ENCODE measurements at places on chromosomes 11 and 22. TPM values are rescaled to one million over a fixed set of nuclear protein-coding genes. Genes with fewer than 3 reads are reported as not detected.
A peak's percentile ranks its signal among the peaks of the same experiment; 100 is the strongest.

CCDC89 gene
- total RNA-seq: 0.47 TPM

CALCA gene
- 0.85 TPM for total RNA-seq

CCDC73 gene
- not detected for total RNA-seq

GPR83 gene
- total RNA-seq: not detected

CNTN5 gene
- not detected for total RNA-seq

PICALM gene
- 144 TPM for total RNA-seq

GRCh38 chr11:113334183-113334582 lies 19.8 kb downstream of the TTC12 start:
- DNase-seq: no peak

DNA sequence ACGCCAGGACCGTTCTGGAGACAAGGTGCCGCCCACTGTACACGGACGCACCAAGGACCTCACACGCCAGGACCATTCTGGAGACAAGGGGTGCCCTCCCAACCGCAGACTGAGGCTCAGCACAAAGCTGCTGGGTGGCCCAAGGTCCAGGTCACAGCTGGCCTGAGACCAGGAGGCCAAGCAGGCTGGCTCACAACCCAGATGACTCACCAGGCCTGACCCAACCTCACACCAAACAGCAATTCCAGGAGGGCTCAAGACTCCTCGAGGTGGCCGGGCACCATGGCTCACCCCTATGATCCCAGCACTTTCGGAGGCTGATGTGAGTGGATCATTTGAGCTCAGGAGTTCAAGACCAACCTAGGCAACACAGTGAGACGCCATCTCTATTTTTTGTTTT lies 14.8 kb downstream of the BRD1 start:
- DNase-seq: no peak

DNA sequence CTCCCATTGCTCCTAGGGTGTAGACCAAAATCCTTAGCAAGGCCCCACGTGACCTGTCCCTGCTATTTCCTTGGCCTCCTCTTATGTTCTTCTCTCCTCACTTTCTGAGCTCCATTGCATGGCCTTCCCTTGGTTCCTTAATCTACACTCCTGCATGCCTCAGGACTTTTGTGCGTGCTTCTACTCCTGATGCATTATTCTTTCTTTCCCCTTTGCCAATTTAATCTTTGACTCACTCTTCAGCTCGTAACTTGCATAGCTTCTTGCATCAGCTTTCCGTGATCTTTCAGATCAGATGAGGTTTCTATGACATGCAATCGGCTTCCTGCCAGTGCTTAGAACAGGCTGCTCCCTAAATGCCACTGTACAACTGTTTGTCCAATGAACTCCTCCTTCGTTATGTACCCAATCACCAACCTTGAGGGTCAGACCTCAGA lies 261.6 kb upstream of the CADM1 start:
- DNase-seq: no peak

DNA sequence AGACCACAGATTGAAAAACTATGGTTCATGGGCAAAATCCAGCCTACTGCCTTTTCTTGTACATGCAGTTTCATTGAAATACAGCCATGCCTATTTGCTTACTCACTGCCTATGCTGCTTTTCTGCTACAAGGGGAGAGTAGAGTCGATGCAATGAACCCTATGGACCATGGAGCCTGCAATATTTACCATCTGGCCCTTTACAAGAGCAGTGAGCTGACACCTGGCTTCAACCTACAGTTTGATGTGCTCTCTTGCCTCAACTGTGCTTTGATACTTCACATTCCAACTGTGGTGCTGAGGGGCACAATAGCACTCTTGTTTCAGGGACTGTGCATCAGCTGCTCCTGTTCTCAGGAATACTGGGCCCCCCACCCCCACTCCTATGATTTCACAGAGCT lies 239.5 kb upstream of the SORL1-AS1 start:
- DNase-seq: no peak

DNA sequence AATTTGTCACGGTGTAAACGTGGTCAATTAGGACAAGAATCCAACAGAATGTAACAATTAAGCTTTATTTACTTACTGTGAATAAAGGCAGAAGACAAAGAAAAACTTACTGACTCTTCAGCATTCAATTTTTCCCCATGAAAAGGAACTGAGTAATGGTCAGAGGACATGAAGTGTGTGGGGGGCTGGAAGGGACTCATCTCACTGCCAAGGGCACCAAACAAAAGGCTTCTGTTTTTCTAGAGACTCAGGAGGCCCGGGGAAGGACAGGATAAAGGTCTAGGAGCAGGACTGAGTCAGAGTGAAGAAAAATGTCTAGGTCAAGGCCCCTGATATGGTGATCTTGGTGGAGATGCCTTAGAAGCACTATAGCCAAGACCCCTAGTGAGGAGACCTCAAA lies 564.2 kb upstream of the ANO5 start:
- DNase-seq: no peak

GRCh38 chr22:32413719-32414118 lies 1.7 kb upstream of the RTCB start:
- no peak for DNase-seq

GRCh38 chr22:44550711-44551491 lies 52.9 kb upstream of the RTL6 start:
- DNase-seq: peak; percentile 69

GRCh38 chr11:119000906-119001305 lies 3.0 kb downstream of the CENATAC start:
- DNase-seq: no peak

DNA sequence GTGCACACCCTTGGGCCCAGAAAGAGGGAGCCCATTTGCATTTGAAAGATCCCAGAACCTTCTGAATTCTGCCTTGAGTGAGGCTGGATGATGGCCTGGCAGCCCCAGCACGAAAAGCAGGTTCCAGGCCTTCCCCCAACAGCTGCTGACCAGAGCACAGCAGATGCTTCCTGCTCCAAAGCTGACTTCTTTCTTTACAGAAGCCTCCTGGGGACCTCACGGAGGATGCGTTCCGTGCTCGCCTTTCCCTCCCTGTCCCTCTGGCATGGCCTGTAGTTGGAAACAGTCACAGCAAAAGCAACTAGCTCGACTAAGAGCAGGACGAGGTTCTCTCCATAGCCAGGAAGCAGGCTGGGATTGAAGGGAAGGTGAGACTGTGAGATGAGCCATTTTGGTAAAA lies 107.7 kb upstream of the B3GAT1 start:
- no peak for DNase-seq

GRCh38 chr11:120632579-120632978 lies 121.0 kb downstream of the GRIK4 start:
- no peak for DNase-seq

- DNase-seq: no peak
These were observed 336.1 kb downstream of the CTTN start for GRCh38 chr11:70734379-70734778.

- peak; percentile 58 for DNase-seq
These were observed 706 bp upstream of the SCYL1 start for GRCh38 chr11:65524014-65524740.

DNA sequence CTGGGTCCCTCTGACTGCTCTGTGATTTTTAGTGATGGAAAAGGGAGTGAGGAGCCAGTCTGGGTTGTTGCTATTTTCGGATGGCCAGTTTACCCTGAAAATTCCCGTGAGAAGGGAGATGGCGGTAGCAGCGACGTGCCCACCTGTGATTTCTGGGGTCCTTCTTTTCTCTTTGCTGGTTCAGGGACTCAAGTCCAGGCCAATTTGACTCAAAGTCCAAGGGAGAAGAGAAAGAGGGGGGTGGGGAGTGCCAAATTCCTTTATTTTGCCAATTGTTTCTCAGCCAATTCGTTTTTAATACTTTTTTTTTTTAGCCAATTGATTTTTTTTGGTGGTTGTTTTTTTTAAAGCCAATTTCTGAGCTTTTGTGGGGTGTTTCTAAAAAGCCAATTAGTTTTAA lies 6.9 kb downstream of the IGF2 start:
- DNase-seq: no peak

DNA sequence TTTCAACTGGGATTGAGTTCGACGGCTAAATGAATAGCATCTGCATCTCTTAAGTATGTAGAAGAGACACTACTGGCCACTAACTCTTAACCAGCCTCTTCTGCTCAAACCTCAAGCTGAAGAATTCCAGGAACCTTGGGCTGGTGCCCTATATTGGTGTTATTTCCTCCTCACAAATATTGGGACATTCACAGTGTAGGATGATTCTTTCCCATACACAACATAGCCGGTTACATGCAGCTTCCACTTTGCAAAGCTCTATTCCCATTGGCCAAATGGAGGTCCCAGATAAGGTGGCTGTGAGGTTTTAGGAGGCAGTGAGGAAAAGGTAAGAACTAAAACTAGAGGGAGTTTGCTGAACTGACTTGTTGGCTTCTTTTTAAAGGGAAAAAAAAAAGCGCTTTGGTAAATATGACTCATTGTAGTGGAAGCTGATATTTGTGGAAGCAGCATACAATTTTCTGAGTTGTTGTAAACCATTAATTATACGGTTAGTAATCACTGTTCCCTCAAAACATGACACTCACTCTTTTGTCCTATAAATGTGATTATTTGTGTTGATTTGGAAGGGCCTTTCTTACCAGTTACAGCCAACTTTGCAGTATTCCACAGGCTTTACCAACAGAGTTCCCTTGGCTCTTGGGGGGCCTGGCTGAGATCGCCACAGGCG lies 17.6 kb downstream of the C22orf31 start:
- no peak for DNase-seq

DNA sequence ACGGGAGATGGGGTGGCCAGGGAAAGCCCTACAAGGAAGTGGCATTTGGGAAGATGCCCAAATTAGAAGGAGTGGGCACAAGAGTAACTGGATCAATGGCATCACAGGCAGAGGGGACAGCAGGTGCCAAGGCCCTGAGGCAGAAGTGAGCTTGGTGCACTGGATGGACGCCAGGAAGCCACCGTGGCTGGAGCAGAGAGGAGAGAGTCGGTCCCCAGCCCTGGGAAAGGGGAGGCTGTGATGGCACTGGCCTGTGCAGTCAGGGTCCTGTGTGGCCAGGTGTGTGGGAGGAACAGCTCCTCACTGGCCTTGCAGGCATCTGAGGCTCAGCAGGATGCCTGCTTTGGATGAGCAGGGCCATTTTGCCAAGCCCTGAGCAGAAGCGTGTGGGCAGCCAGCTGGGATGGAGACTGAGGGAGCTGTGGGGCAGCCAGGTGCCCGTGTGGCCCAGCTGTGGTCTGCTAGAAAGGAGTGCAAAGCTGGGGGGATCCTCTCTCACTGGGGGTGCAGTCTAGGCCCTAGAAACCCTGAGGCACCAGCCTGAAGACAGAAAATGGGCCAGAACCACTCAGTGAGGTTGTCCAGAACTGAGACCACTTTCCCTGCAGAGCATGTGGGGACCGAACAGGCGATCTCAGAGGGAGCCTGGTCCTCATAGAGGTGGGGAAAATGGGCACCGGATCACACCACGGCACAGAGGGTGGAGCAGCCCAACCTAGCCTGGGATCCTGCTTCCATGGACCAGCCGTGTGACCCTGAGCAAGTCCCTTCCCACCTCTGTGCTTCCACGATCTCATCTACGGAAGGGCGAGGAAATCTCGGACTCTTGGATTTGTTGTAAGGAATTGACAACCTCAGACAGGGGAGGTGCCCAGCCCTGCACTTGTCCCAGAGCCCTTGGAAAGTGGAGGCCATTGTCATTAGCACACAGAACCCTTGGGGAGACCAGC lies 78.6 kb upstream of the RTL6 start:
- DNase-seq: no peak

GRCh38 chr11:78050964-78051831 lies 12.5 kb upstream of the THRSP start:
- no peak for DNase-seq

- DNase-seq: no peak
These were observed 112.1 kb upstream of the ZC3H12C start for GRCh38 chr11:109981031-109981636.

DNA sequence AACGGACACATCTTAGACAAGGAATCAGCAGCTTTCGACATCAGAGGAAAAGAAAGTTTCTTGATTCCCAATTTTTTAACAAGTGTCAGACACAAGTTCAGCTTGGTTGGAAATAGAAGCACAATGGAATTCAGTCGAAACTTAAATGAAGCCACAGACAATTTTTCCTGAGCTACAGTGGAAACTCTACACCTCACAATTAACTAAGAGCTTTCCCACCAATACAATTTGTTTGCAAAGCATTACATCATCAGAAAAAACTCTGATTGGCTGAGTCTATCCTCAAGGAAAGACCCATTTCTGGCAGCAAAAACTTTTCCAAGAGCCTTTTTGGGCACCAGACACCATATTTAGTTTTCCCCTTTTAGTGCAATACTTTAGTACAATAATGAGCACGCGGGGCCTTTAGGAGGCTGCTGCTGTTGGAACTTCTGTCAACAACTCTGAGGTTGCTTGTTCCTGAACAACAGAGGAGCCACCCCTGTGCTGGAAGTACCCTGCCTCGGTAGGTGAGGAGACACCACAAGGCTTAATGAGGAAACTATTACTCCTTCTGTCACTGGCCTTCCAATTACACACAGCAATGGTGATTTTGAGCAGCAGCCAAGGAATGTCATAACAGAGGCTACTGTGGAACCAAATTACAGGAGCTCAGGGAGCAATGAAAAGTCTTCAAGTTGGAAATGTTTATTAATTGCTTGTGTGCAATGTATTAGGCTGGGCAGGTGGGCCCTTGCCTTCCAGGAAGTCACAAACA lies 61.9 kb upstream of the BARX2 start:
- DNase-seq: no peak

- DNase-seq: no peak
These were observed 34.8 kb upstream of the TMEM135 start for GRCh38 chr11:87002918-87003317.

GRCh38 chr22:50731811-50732624 lies 6.0 kb upstream of the ACR start:
- peak; percentile 22 for DNase-seq

DNA sequence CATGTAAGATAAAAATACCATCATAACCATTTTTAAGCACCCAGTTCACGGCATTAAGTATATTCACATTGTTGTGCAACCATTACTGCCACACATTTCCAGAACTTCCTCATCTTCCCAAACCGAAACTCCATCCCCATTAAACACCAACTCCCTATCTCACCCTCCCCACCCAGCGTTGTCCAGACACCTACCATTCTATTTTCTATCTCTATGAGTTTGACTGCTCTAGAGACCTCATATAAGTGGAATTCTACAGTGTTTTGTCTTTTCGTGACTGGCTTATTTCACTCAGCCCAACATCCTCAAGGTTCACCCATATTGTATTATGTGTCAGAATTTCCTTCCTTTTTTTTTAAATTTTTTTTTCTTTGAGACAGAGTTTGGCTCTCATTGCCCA lies 45.2 kb downstream of the PPFIA1 start:
- no peak for DNase-seq

DNA sequence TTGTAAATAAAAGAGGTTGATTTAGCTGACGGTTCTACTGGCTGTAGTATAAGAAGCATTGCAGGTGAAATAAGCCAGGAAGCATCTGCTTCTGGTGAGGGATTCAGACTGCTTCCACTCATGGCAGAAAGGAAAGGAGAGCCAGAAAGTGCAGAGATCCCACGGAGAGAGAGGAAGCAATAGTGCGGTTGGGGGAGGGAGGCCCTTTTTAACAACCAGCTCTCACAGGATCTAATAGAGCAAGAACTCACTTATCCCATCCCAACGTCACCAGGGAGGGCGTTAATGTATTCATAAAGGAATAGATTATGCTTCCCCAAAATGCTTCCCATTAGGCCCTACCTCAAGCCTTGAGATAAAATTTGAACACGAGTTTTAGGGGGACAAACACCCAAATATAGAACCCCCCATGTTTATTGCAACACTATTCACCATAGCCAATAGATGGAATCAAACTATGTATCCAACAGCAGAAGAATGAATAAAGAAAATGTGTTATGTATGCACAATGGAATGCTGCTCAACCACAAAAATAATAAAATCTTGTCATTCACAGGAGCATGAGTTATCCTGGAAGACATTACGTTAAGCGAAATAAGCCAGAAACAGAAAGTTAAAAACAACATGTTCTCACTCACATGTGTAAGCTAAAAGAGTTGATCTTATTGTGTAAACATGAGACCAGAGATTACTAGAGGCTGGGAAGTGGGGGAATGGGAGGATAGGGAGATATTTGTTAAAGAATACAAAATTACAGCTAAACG lies 908.3 kb upstream of the ANO3 start:
- no peak for DNase-seq
